ENCODE measurements at places on chromosomes 12 and 14. TPM values are rescaled to one million over a fixed set of nuclear protein-coding genes. Genes with fewer than 3 reads are reported as not detected.

The MNAT1 gene
- 28.6 TPM for polyA plus RNA-seq

The TAS2R20 gene
- polyA plus RNA-seq, result 0.23 TPM

The BICDL1 gene
- 0.76 TPM for polyA plus RNA-seq

The ZC2HC1C gene
- polyA plus RNA-seq, result 3.5 TPM

The PPTC7 gene
- 11.3 TPM for polyA plus RNA-seq

The SOAT2 gene
- 0.40 TPM for polyA plus RNA-seq

The ACVRL1 gene
- not detected for polyA plus RNA-seq

The SOX5 gene
- 0.08 TPM for polyA plus RNA-seq

The SVOP gene
- not detected for polyA plus RNA-seq

The KIF26A gene
- not detected for polyA plus RNA-seq

The CCDC38 gene
- not detected for polyA plus RNA-seq

The SYCP3 gene
- 0.39 TPM for polyA plus RNA-seq

The GPR162 gene
- polyA plus RNA-seq, result not detected

The KRT77 gene
- not detected for polyA plus RNA-seq

The BBOF1 gene
- polyA plus RNA-seq, result 1.7 TPM

The PZP gene
- polyA plus RNA-seq, result not detected

The APOF gene
- polyA plus RNA-seq, result not detected

The RPS6KL1 gene
- 2.0 TPM for polyA plus RNA-seq

The VDR gene
- polyA plus RNA-seq, result 3.5 TPM

The SLC25A47 gene
- polyA plus RNA-seq, result not detected

The HCAR2 gene
- 0.45 TPM for polyA plus RNA-seq

The C12orf60 gene
- 3.7 TPM for polyA plus RNA-seq

The GUCY2C gene
- 0.42 TPM for polyA plus RNA-seq

The CSRP2 gene
- 0.64 TPM for polyA plus RNA-seq

The CDCA3 gene
- 138 TPM for polyA plus RNA-seq

The CRADD gene
- 14.4 TPM for polyA plus RNA-seq

The DNAI7 gene
- 0.15 TPM for polyA plus RNA-seq

The ATN1 gene
- 7.2 TPM for polyA plus RNA-seq

The FGF23 gene
- polyA plus RNA-seq, result not detected

The ENDOU gene
- polyA plus RNA-seq, result not detected

The KRT4 gene
- not detected for polyA plus RNA-seq

The HHIPL1 gene
- polyA plus RNA-seq, result 0.09 TPM

The DDN gene
- polyA plus RNA-seq, result 0.70 TPM

The EIF4B gene
- polyA plus RNA-seq, result 121 TPM

The IKZF4 gene
- 1.1 TPM for polyA plus RNA-seq

The ASCL1 gene
- 31.1 TPM for polyA plus RNA-seq

The SRRM4 gene
- 0.01 TPM for polyA plus RNA-seq

The ZFP36L1 gene
- 119 TPM for polyA plus RNA-seq

The KRT78 gene
- not detected for polyA plus RNA-seq

The TSPAN19 gene
- not detected for polyA plus RNA-seq

The LALBA gene
- not detected for polyA plus RNA-seq

The ADGRD1 gene
- polyA plus RNA-seq, result 1.9 TPM

The TCTN1 gene
- 23.5 TPM for polyA plus RNA-seq

The LHX5 gene
- not detected for polyA plus RNA-seq

The KCNA5 gene
- not detected for polyA plus RNA-seq

All from GM12878 (cell line).